ENCODE measurements at places on chromosomes 2 and 18. TPM values are rescaled to one million over a fixed set of nuclear protein-coding genes. Genes with fewer than 3 reads are reported as not detected.
A peak's percentile ranks its signal among the peaks of the same experiment; 100 is the strongest.

NAT8 gene
- total RNA-seq: not detected

HOXD9 gene
- total RNA-seq: 10.6 TPM

CNGA3 gene
- total RNA-seq: not detected

GRCh38 chr2:10190255-10190654 lies 67.7 kb downstream of the RRM2 start:
- no peak for DNase-seq

DNA sequence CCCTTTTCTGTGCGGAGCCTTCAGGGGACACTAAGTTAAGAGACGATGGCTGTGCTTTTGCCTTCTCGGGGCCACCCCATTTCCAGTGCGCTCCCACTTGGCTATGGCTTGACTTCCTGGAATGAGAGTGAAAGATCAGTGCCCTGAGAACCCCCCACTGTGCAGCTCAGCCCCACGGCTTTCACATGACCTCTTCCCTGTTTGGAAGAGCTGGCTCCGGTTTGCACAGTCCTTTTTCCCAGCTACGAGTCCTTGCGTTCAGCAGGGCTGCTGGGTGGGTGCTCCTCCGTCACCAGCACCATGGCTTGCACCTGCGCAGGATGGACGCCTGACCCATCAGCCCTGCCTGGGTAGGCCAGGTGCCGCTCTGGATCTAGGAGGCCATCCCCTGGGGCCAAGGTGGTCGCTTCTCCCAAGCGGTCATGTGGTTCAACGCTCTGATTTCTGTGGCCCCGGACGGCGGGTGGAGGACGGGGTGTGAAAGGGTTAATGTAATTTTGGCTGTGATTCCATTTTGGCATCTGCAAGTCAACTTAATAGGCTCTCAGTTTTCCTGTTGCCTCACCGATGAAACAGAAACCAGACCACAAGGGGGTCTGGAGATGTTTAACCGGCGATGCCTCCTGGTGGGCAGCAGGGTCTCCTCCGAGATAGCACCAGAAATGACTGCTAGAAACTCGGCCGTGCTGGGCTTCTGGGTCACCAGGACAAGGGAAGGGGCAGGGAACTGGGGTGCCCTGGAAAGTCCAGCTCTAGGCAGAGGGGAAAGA lies 113.1 kb upstream of the HAAO start:
- peak; percentile 63 for DNase-seq

DNA sequence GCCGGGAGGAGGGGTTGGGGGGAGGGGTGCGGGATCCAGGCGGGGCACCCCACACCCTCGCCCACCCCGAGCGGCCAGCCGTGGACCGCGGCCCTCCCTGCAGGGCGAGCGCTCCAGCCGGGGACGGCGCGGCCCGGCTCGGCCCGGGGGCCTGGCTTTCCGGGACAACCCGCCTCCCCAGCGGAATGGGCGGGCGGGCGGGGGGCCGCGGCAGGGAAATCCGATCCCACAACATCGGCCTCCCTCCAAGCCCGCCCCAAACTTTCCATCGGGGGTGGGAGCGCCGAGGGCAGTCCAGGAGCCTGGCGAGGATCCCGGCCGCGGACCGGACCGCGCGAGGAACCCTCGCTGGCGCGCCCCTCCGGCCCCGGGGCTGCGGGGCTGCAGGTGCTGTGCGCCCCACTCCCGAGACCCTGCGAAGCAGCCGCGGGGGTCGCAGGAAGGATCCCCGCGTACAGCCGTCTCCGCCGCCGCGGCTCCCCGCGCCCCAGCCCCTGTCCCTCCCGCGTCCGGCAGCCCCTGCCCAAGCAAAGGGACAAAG lies 529 bp downstream of the SEMA4C start:
- DNase-seq: peak; percentile 87

DNA sequence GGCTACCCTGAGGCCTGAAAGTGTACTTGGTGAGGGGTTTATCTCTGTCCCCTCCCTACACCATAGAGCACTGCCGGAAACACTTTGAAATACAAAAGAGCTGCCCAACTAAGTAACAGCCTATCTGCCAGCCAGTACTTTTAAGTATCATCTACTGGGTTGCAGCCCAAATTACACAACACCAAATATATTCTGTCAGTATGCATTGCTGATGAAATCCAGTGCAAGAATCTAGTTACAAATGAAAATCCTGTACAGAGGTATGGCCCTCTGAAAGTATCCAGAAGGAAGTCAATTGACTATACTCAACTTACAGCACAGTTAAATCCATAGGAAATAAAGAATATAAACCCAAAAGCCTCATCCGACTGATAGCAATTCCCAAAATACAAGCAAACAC lies 280.8 kb downstream of the CCDC85A start:
- DNase-seq: peak; percentile 60

DNA sequence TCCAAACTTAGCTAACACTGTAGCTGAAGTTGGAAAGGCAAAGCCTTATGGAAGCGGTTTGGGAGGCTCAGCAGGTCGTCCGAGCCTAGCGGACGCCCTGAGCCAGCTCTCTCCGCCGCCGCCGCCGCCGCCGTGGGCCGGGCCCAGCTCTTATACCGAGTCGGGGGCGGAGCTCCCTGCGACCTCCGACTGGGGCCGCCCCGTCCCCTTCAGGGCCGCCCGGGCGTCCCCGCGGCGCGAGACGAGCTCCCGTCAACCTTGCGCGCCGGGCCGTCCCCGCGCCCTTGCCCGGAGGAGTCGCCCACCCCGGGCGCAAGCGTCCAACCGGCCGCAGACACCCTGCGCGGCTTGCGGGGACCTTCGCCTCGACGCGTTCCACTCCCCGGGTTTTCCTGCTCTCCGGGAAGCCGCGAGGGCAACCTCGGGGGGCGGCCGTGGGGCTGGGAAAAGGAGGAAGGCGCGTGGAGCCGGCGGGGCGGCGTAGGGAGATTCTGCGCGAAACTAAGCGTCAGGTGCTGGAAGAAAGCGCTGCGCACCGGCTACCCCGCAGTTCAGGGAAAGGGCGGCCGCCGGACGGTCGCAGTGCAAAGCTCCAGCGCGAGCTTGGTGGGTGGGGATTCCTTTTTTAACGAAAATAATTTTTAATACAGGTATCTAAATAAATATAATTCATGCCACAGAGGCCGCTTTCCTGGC lies at the start of gene SLC40A1:
TSS of gene SLC40A1 (minus strand) at position 129 of the 696 bp plus-strand sequence. CDS start 326 bp downstream, outside the sequence.
- DNase-seq: peak; percentile 57

DNA sequence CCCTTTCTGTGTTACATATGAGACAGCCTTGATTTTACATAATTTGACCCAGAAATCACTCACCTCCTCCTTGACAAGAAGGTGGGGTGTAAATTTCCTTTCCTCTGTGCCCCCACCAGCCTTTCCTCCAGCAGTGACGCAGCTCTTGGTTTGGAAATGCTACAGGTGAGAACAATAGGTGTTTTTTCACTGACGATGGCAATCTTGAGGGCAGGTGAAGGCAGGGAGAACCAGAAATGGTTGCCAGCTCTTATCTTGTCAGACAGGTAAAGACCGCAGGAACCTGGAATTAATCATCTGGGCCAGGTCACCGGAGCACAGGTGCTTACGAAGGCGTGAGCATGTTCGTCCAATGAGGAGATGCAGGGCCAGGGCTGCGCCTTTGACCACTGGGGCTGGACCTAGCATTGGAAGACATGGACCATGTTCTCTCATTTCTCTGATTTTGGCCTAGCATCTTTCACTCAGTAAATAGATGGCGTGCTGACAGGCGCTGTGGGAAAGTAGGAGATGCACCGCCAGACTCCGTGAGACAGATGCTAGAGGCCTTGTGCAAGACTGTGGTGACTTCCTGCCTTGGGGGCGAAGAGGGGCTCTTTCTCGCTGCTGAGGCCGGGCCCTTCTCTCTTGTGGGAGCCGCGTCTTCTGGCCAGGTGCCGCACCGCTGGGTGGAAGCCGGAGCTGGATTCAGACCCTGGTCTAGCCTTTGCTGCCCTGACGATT lies 4.0 kb downstream of the CIDEA start:
- DNase-seq: no peak

- no peak for DNase-seq
Measured at GRCh38 chr18:27500531-27500930, 315.4 kb upstream of the CHST9 start.

DNA sequence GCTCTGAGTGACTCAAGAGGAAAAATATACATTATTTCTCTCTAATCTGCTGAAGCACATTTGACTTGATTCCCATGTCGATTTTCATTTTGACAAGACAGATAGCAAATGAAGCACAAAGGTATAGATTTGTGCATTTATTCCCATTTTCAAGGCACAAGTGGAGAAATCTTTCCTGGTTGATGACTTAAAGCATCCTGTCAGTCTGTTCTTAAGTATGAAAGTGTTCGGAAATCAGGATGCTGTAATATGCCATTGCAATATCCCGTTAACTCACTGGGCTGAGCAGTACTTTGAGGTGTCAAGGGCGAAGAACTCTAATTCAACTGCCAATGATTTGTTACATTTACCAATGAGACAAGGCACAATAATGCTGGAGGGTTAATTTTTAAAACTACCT lies 185.2 kb upstream of the LRP1B start:
- DNase-seq: no peak

GRCh38 chr2:98857001-98857400 lies 79.0 kb downstream of the CRACDL start:
- DNase-seq: no peak

Data from fibroblast of villous mesenchyme (primary cell).